Peyer's patch (tissue), 4 donors: ENCODE measurements at places on chromosomes 5 and 9. TPM values are rescaled to one million over a fixed set of nuclear protein-coding genes. Genes with fewer than 3 reads are reported as not detected.

Gene CHSY3
- total RNA-seq = 0.35 TPM

Gene CNTNAP3B
- 18.9 TPM for total RNA-seq

Gene BTNL8
- total RNA-seq = 141 TPM

Gene IFNA17
- not detected for total RNA-seq

Gene DUSP1
- 427 TPM for total RNA-seq

Gene OR1Q1
- not detected for total RNA-seq

Gene KIF4B
- not detected for total RNA-seq

Gene CANX
- total RNA-seq = 324 TPM

Gene CDH9
- total RNA-seq = not detected

Gene TNFSF8
- total RNA-seq = 4.8 TPM

Gene PLPP7
- total RNA-seq = 1.6 TPM

Gene PRR16
- total RNA-seq = 2.9 TPM

Gene DOCK8
- total RNA-seq = 14.4 TPM

Gene TUSC1
- total RNA-seq = 16.1 TPM

Gene C5orf52
- not detected for total RNA-seq

Gene TAF11L5
- total RNA-seq = not detected

Gene SLC31A1
- total RNA-seq = 51.7 TPM

GRCh38 chr5:117999939-118000549 lies 988.3 kb downstream of the DTWD2 start:
- no peak for DNase-seq

DNA sequence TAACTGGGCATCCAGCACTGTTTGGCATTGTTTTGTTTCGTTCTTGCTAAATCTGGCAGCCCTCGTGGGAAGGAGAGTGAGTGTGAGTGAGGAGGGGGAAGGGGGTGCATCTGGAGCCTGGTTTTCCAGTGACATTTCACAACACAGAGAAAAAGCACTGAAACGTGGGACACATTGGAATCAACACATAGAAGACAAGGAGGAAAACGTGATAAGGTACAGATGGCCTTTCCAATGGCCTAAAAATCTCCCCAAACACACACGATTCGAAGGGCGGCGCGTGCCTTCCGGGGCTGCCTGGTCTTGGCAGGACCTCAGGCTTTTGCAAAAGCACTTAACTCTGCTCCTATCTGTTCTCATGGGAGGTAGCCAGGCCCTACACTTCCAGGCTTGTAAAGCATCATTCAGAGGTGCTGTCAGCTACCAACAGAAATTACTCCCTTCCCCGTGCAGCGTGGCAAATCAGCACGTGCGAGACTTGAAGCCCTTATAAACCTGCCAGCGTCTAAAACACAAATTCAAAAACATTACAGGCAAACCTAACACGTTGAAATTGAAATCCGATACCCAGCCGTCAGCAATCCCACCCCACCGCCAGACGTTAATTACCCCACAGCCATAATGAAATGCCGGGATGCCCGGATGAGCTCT lies 129.4 kb downstream of the OLFM1 start:
- DNase-seq = no peak

DNA sequence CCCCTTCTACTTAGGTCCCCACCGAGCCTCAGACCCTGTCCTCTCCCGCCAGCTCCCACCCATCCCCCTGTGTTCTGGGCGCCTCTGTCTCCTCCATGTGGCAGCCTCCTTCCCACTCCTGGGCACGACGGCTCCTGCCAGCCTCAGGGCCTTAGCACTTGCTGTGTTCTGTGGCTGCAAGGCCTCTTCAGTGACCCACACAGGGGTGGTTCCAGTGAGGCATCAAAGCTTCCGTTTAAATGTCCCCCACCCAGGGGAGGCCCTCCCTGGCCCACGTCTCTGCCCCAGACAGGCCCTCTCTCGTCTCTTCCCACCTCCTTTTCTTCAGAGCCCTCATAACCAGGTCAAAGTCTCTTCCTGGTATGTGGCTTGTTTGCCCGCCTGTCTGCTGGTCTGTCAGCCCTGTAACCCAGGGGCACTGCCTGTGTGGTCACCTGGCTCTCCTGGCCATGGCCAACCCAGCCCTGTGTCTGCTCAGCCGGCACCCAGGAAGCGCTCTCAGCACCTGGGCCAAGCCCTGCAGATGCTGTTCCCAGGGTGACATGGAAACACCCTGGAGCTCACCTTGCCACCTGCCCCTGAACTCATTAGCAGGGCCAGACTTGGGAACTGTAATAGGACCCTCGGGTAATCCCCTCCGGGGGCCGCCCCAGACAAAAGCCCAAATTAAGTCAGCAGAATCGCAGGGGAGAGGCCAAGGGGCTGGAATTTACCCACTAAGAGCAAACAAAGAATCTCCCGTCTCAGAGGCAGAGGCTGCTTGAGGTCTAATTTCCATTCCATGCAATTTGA lies 33.7 kb downstream of the LHX3 start:
- no peak for DNase-seq

DNA sequence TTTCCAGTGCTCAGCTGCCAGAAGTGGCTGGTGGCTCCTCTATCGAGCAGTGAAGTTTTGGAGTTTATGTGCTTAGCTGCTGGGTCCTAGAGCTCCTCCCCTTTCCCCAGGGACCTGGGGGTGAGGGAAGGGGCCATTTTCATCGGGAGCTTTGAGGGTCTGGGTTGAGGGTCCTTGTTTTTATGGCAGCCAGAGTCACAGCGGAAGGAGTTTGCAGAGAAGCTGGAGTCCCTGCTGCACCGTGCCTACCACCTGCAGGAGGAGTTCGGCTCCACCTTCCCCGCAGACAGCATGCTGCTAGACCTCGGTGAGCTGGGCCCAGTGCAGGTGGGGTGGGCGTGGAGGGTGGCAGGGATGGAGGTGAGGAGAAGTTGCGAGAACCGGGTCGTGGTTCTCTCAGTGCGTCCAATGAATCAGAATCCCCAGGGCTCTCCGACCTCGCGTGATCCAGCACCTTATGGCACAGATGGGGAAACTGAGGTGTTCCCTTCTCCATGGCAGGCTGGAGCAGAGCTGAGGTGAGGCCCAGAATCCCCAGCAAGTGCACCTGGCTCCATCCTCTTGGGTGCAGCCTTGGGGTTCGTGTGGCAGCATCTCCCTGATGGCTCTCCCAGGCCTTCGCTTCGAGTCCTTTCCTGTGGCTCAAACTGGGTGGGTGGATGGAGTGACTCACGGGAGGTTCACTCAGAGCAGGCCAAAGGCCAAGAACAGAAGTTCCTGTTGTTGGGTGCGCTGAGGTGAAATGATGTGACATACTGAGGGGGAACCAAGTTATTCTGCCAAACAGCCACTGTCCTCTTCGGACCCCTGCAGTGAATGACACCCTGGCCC lies 21.7 kb upstream of the DOLPP1 start:
- no peak for DNase-seq

DNA sequence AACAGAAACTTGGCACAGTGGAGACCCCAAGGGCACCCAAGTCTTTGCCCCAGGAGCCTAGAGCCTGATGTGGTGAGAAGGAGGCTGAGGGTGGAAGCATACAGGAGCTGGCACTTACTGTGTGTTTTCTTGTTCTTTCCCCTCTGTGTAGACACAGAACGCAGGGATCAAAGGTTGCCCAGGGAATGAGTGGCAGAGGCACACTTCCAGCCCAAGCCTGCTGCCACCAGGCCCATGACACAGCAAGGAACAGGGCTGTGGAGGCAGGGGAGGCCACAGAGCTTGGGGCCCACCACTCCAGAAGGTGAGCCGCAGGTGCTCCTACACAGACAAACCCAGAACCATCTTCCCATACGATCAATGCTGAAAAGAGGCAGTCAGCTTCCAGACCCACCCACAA lies 73.9 kb upstream of the S1PR3 start:
- no peak for DNase-seq

GRCh38 chr9:124805186-124805585 lies 28.3 kb downstream of the OLFML2A start:
- DNase-seq = no peak

GRCh38 chr9:134333234-134333873 lies 7.1 kb downstream of the RXRA start:
- DNase-seq = peak; percentile 89

DNA sequence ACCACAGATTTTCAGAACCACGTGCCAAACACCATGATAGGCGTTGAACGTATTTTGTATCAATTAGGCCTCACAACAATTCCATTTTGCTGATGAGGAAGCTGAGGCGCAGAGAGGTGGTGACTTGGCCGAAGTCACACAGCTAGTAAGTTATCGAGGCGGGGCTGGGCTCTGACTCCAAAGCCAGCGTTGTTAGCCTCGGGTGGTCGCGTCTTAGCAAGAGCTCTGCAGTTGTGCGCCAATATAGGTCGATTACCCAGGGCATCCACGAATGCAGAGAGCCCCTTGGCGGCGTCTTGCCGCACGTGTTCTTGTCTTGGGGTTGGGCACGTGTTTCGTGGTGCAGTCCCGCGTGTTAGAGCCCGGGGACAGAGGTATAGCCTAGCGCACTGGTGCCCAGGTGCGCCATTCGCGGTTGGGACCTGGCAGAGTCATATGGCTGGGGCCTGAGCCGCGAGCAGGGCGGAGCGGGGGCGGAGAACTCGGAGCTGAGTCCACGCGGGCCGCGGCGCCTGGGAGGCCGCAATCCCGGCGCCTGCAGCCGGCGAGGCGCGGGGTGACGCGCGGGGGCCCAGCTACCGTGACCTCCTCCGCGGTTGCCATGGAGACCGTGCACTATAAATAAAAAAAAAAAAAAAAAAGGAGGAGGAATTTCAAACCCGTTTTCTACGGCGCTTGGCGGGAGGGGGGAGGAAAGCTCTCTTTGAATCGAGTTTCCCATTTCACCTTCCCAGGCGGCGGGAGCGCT lies 62.3 kb downstream of the CXXC5 start:
- DNase-seq = peak; percentile 72

DNA sequence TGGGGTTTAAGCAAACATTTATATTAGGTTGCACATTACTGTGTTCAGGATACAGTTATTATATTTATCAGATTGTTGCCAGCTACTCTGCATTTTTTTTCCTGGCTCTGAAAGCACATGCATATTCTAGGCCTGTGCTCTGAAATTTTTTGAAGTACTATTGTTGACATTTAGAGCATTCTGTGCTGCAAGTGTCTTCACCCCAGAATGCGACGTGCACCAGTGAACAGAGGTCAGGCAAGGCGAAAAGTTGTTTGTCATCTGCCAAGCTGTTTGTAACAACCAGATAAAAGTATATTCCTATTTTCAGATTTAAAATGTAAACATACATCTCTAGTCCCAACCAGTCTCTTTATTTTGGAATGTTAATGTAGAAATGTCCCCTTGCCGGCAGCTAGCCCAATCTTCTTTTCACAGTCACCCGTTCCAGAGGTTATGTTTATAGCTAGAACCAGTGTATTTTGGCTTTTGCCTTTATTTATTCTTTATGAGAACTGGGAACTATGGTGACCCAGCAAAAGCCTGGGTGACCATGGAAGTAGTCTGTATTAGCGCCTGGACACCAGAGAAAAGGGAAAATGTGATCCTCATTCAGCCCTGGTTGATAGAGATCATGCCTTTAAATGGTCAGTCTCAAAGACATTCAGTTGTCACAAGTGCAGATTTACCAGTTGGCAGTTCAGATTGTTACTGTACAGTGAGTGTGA lies 84.6 kb downstream of the NDUFAF2 start:
- no peak for DNase-seq

GRCh38 chr9:22452415-22453010 lies 5.9 kb downstream of the DMRTA1 start:
- DNase-seq = no peak

- DNase-seq = no peak
Measured at GRCh38 chr9:106970976-106971457, 108.1 kb downstream of the ZNF462 start.

DNA sequence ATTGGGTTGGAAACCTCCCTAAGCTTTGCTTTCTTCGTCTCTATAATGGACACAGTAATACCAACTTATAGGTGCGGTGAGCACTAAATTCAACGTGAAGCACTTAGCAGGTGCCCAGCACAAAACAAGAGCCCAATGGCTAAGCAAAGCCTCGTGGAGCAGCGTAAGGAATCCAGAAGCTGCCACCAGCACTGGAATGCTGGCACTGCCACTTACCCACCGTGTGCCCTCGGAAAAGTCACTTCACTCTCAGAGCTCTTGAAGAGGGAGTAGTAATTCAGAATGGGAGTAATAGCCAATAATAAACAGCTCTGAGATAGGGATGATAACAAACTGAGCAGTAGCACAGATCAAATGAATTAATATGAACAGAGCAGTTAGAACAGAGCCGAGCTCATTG lies 16.4 kb downstream of the DAP start:
- no peak for DNase-seq

- DNase-seq = no peak
Measured at GRCh38 chr5:54624805-54625568, 107.4 kb downstream of the SNX18 start.

GRCh38 chr9:89878687-89879086 lies 273.9 kb downstream of the GADD45G start:
- DNase-seq = peak; percentile 61

GRCh38 chr9:127116957-127117356 lies 5.5 kb downstream of the ANGPTL2 start:
- no peak for DNase-seq

- no peak for DNase-seq
Measured at GRCh38 chr9:134774410-134774809, 106.2 kb upstream of the FCN2 start.

- DNase-seq = no peak
Measured at GRCh38 chr5:168740092-168740800, 161.1 kb upstream of the PANK3 start.

DNA sequence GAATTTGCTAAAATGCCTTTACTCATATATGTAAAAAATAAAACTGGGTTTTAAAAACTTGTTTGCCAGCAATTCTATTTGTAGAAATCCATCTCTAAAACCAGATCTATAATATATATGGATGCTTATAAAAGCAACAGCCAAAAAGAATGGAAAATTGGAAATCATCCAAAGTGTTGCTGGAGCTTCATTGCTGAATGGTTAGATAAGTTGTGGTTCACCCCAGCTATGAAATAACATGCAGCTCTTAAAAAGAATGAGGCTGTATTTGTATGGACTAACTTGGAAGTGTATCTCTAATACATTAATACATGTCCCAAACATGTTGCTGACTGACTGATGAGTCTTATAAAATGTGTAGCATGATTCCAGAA lies 76.2 kb downstream of the STK10 start:
- no peak for DNase-seq

DNA sequence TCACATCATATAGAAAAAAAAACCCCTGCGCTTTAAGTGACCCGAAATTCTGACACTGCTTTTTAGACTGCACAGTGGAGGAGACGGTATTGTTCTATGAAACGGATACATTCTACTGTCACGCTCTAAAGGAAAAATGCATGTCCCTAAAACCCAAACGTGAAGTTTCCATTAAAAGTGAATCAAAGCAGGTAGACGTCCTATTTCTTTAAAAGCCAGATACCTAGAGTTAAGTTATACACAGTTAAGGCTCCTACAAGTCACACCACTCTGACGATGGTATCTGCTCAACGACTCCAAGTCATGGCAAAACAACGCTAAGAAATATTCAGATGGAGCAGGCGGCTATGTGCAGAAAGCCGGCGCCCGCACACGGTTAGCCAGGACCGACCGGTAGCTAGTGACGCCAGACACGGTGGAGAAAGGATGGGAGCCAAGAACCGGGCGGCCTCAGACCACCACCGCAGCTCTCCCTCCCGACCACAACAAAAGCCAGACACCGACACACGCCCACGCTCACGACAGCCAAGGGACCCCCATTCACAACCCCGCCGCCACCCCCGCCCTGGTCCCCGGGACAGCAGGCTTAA lies 734 bp downstream of the SKP1 start:
- DNase-seq = peak; percentile 20
